ENCODE measurements at places on chromosomes 2 and 18. TPM values are rescaled to one million over a fixed set of nuclear protein-coding genes. Genes with fewer than 3 reads are reported as not detected.
A peak's percentile ranks its signal among the peaks of the same experiment; 100 is the strongest.

The GALNT13 gene
- polyA plus RNA-seq = 0.09 TPM

The SERPINB3 gene
- not detected for polyA plus RNA-seq

The DDX18 gene
- 47.0 TPM for polyA plus RNA-seq

The IL36A gene
- not detected for polyA plus RNA-seq

The SP100 gene
- polyA plus RNA-seq = 130 TPM

The LBX2 gene
- polyA plus RNA-seq = not detected

The KATNAL2 gene
- not detected for polyA plus RNA-seq

The GPBAR1 gene
- not detected for polyA plus RNA-seq

The PLB1 gene
- 0.97 TPM for polyA plus RNA-seq

GRCh38 chr2:204024906-204025475, 88.4 kb downstream of the ICOS start:
- H3K4me3 ChIP-seq = no peak overlapping the region
- no peak for DNase-seq
- H3K27ac ChIP-seq = no peak overlapping the region
- no peaks in the 10 kb centered on the region for H3K36me3 ChIP-seq

DNA sequence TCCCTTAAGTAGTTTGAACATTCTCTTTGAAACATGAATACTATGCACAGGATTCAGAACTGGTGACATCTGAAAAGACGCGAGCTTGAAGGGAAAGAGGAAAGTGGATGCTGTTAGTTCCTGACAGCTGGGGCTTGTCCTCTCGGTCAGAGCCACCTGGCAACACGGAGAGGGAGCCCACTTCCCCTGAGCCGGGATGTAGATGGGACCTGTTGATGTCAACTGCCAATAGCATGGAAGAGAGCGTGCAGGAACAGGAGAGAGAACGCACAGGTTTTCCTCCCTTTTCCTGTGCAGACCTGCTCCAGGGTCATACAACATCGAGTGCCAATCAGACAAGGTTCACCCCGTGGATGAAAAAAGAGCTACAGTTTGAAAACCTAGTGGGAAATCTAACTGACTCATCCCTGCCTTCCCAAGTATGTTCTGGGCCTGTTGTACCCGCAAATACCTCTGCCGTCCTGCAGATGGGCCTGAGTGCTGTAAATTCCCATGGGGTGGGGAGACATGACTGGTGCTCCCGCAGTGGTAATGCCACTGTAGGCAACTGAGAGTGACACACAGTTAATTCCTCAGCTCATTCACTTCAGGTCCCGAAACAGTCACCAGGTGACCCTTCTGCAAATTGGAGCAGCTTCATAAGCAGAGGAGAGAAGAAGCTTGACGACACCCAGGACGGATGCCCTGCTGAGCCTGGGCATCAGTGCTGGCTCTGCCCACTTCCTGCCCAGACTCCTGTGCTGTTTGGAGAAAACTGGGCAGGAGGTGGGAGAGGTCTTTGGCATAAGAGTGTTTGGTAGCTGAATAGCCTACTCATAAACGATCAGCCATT, 13.9 kb upstream of the MBP start:
- DNase-seq = peak; percentile 39
- H3K4me3 ChIP-seq = no peak overlapping the region
- no peaks in the 10 kb centered on the region for H3K27me3 ChIP-seq
- H3K36me3 ChIP-seq = no peaks in the 10 kb centered on the region
- peaks cover 5% of the 10 kb centered on the region for H3K4me1 ChIP-seq

GRCh38 chr18:35409911-35410310, 32.8 kb upstream of the ZNF396 start:
- no peaks in the 10 kb centered on the region for H3K4me1 ChIP-seq
- no peak for DNase-seq
- H3K36me3 ChIP-seq = no peaks in the 10 kb centered on the region
- H3K4me3 ChIP-seq = no peak overlapping the region
- H3K27me3 ChIP-seq = peaks cover 2% of the 10 kb centered on the region

DNA sequence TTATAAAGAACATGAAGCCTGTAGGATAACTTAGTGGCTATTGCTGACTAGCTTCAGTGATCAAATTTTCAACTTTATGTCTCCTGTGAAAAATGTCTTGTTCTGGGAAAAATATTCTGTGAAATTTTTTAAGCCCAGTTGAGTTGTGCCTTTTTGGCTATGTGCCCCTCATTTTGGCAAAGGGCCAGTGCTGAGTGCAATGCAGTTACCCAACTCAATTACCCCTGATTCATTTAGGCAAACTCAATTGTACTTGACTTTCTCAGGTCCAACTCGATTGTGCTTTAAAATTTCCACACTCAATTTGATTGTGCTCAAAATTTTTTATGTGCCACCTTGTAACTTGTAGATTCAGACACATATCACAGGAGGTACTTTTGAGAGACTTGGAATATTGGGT, 548.8 kb upstream of the NRP2 start:
- peaks cover 3% of the 10 kb centered on the region for H3K27me3 ChIP-seq
- no peak for DNase-seq
- no peak overlapping the region for H3K4me3 ChIP-seq
- no peaks in the 10 kb centered on the region for H3K36me3 ChIP-seq
- peaks cover 4% of the 10 kb centered on the region for H3K4me1 ChIP-seq

- no peak overlapping the region for H3K4me3 ChIP-seq
- no peaks in the 10 kb centered on the region for H3K27me3 ChIP-seq
- no peak overlapping the region for H3K27ac ChIP-seq
- no peaks in the 10 kb centered on the region for H3K36me3 ChIP-seq
- no peaks in the 10 kb centered on the region for H3K4me1 ChIP-seq
- no peak for DNase-seq
These were observed 64.6 kb downstream of the NAPG start for GRCh38 chr18:10590412-10590811.

DNA sequence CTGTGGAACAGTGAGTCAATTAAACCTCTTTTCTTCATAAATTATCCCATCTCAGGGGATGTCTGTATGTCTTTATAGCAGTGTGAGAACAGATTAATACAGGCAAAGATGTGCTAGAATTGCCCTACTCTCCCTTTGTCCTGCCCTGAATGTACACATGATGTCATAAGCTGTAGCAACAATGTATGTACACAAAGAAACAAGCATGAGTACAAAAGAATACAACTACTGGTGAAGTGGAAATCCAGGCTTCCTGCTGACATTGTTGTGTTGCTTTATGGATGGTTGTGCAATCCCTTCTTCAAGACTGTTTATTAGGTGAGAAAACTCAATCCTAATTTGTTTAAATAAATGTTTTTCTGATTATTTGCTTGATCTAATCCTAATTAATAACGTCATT, 446.6 kb downstream of the DSC3 start:
- H3K36me3 ChIP-seq = no peaks in the 10 kb centered on the region
- no peak overlapping the region for H3K4me3 ChIP-seq
- H3K27ac ChIP-seq = no peak overlapping the region
- no peaks in the 10 kb centered on the region for H3K27me3 ChIP-seq

GRCh38 chr2:152694161-152694661, 23.1 kb downstream of the PRPF40A start:
- H3K4me3 ChIP-seq = peak overlapping the region; percentile 82
- H3K27ac ChIP-seq = peak overlapping the region; percentile 72
- H3K27me3 ChIP-seq = no peaks in the 10 kb centered on the region
- peaks cover 27% of the 10 kb centered on the region for H3K4me1 ChIP-seq
- peak; percentile 8 for DNase-seq

DNA sequence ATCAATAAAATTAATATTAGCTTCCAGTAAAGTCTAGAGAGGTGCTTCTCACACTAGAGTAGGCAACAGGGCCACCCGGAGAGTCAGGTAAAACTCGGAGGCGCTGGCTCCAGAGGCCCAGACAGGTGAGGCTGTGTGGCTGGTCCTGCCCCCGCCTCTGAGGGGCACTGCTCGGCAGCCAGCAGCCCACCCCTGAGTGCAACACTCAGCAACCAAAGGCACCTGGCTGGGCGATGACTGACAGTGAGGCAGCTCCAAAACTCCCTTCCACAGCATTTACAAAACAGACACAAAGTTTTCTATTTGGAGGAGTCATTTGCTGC, 138.8 kb upstream of the ID2 start:
- no peaks in the 10 kb centered on the region for H3K36me3 ChIP-seq
- peaks cover 52% of the 10 kb centered on the region for H3K4me1 ChIP-seq
- DNase-seq = no peak
- H3K4me3 ChIP-seq = peak overlapping the region; percentile 41
- no peaks in the 10 kb centered on the region for H3K27me3 ChIP-seq

- no peak for DNase-seq
- H3K36me3 ChIP-seq = no peaks in the 10 kb centered on the region
- no peak overlapping the region for H3K4me3 ChIP-seq
- H3K27me3 ChIP-seq = peaks cover 3% of the 10 kb centered on the region
- no peak overlapping the region for H3K27ac ChIP-seq
These were observed 151.8 kb upstream of the SERPINE2 start for GRCh38 chr2:224190936-224191270.

- no peaks in the 10 kb centered on the region for H3K27me3 ChIP-seq
- H3K27ac ChIP-seq = no peak overlapping the region
- no peaks in the 10 kb centered on the region for H3K4me1 ChIP-seq
These were observed 190.7 kb upstream of the SMAD7 start for GRCh38 chr18:49141491-49141890.

GRCh38 chr2:219769090-219769910, 141.9 kb downstream of the SLC4A3 start:
- DNase-seq = no peak
- H3K4me1 ChIP-seq = no peaks in the 10 kb centered on the region
- H3K4me3 ChIP-seq = no peak overlapping the region
- no peaks in the 10 kb centered on the region for H3K27me3 ChIP-seq
- no peaks in the 10 kb centered on the region for H3K36me3 ChIP-seq

GRCh38 chr2:200185628-200186000, 120.9 kb upstream of the SPATS2L start:
- H3K36me3 ChIP-seq = no peaks in the 10 kb centered on the region
- no peak overlapping the region for H3K27ac ChIP-seq
- H3K4me3 ChIP-seq = no peak overlapping the region
- peaks cover 8% of the 10 kb centered on the region for H3K27me3 ChIP-seq
- H3K4me1 ChIP-seq = no peaks in the 10 kb centered on the region

DNA sequence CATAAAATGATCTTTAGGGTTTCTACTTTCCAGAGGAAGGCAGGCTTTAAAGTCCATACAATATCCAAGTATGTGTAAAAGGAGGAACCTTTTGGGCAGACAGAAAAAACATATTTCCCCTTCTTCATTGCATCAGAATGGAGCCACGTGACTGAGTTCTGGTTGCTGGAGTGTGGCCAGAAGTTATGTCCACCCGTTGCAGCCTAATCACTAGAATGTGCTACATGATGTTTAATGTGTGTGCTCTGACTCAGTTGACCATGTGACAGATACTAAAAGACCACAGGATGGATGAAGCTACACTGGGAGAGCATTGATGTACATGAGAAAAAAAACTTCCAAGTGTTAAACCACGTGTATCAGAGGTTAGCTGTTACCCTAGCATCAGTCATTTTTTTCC, 460.9 kb downstream of the RIT2 start:
- no peak for DNase-seq
- no peak overlapping the region for H3K27ac ChIP-seq
- H3K27me3 ChIP-seq = no peaks in the 10 kb centered on the region
- H3K36me3 ChIP-seq = no peaks in the 10 kb centered on the region
- H3K4me3 ChIP-seq = no peak overlapping the region

- H3K36me3 ChIP-seq = peaks cover 8% of the 10 kb centered on the region
- H3K4me1 ChIP-seq = peaks cover 4% of the 10 kb centered on the region
- no peak for DNase-seq
- no peak overlapping the region for H3K4me3 ChIP-seq
These were observed 150.5 kb downstream of the ARHGAP15 start for GRCh38 chr2:143279672-143280071.

GRCh38 chr2:26541401-26542193, 63.7 kb upstream of the OTOF start:
- H3K27ac ChIP-seq = no peak overlapping the region
- H3K4me3 ChIP-seq = no peak overlapping the region
- no peak for DNase-seq
- H3K36me3 ChIP-seq = no peaks in the 10 kb centered on the region
- H3K4me1 ChIP-seq = no peaks in the 10 kb centered on the region
- peaks cover 4% of the 10 kb centered on the region for H3K27me3 ChIP-seq

- no peak overlapping the region for H3K27ac ChIP-seq
- H3K4me1 ChIP-seq = no peaks in the 10 kb centered on the region
- no peaks in the 10 kb centered on the region for H3K36me3 ChIP-seq
These were observed 135.4 kb downstream of the L3MBTL4 start for GRCh38 chr18:6279308-6279707.

GRCh38 chr2:240917009-240917683, 11.0 kb downstream of the CROCC2 start:
- H3K4me1 ChIP-seq = no peaks in the 10 kb centered on the region
- no peaks in the 10 kb centered on the region for H3K27me3 ChIP-seq
- DNase-seq = no peak
- no peak overlapping the region for H3K27ac ChIP-seq
- no peaks in the 10 kb centered on the region for H3K36me3 ChIP-seq
- no peak overlapping the region for H3K4me3 ChIP-seq

- H3K4me3 ChIP-seq = no peak overlapping the region
- no peak for DNase-seq
- H3K36me3 ChIP-seq = no peaks in the 10 kb centered on the region
- no peaks in the 10 kb centered on the region for H3K27me3 ChIP-seq
- no peak overlapping the region for H3K27ac ChIP-seq
These were observed 65.5 kb downstream of the BIN1 start for GRCh38 chr2:127041259-127041970.

- peaks cover 53% of the 10 kb centered on the region for H3K36me3 ChIP-seq
- H3K4me3 ChIP-seq = no peak overlapping the region
- no peak for DNase-seq
- no peak overlapping the region for H3K27ac ChIP-seq
- H3K4me1 ChIP-seq = peaks cover 13% of the 10 kb centered on the region
These were observed 7.3 kb downstream of the RPS27A start for GRCh38 chr2:55239656-55240222.

DNA sequence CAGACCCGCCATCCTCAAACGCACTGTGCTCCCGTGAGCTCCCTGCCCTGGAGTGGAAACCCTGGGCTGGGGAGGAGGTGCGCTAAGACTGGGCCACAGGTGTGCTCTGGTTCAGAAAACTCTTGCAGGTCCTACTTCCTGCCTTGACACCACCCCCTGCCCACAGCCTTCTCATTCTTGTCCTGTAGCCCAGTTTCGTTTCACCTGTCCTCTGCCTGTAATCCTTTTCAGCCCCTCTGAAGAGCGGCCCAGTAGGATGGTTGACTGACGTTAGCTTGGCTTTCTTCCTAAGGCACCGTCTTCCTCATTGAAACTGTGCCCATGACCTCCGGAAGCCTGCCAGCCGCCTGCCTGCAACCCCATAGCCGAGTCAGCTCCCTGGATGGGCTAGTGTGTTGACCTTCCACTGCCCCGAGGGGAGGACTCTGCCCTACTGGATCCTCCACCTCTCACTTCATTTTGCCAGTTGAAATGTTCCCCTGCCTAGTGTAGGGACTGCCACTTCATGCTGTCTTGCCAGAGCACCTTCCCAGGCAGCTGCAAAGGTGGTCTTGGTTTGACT, 116.9 kb downstream of the AGAP1 start:
- DNase-seq = no peak
- no peaks in the 10 kb centered on the region for H3K4me1 ChIP-seq
- H3K27me3 ChIP-seq = no peaks in the 10 kb centered on the region
- H3K36me3 ChIP-seq = no peaks in the 10 kb centered on the region
